ENCODE measurements at places on chromosomes 2 and 18. TPM values are rescaled to one million over a fixed set of nuclear protein-coding genes. Genes with fewer than 3 reads are reported as not detected.

The PROM2 gene
- polyA plus RNA-seq, result 42.8 TPM

The ADRA2B gene
- polyA plus RNA-seq, result 4.5 TPM

The LBX2 gene
- 5.3 TPM for polyA plus RNA-seq

The STON1 gene
- polyA plus RNA-seq, result 31.6 TPM

The CCDC93 gene
- 42.8 TPM for polyA plus RNA-seq

The CAPN13 gene
- polyA plus RNA-seq, result 1.2 TPM

The SAP130 gene
- 30.8 TPM for polyA plus RNA-seq

The EPHA4 gene
- 59.0 TPM for polyA plus RNA-seq

The ERICH2 gene
- 1.4 TPM for polyA plus RNA-seq

The DNAJC5G gene
- 1.7 TPM for polyA plus RNA-seq

The CHRNA1 gene
- polyA plus RNA-seq, result 4.1 TPM

The DAPL1 gene
- 46.8 TPM for polyA plus RNA-seq

The HOXD3 gene
- polyA plus RNA-seq, result 26.5 TPM

The MRO gene
- polyA plus RNA-seq, result 2.4 TPM
